ENCODE measurements at places on chromosomes 3 and 15. TPM values are rescaled to one million over a fixed set of nuclear protein-coding genes. Genes with fewer than 3 reads are reported as not detected.

OSTN gene
- total RNA-seq, result not detected

P3H2 gene
- total RNA-seq, result 26.2 TPM

CCDC33 gene
- not detected for total RNA-seq

CCDC54 gene
- not detected for total RNA-seq

ACKR4 gene
- total RNA-seq, result 0.42 TPM

ALPK3 gene
- total RNA-seq, result 21.5 TPM

MYD88 gene
- 38.6 TPM for total RNA-seq

LRRIQ4 gene
- total RNA-seq, result not detected

FAM107A gene
- total RNA-seq, result 35.7 TPM

CHCHD4 gene
- 21.2 TPM for total RNA-seq

GCNT3 gene
- total RNA-seq, result 2.9 TPM

FBXO40 gene
- not detected for total RNA-seq

ITIH3 gene
- 3.2 TPM for total RNA-seq

C15orf62 gene
- not detected for total RNA-seq

GOLGA6A gene
- not detected for total RNA-seq

ATP13A5 gene
- not detected for total RNA-seq

IQCB1 gene
- 12.8 TPM for total RNA-seq

FOXL2 gene
- 0.26 TPM for total RNA-seq

PRTG gene
- total RNA-seq, result 1.9 TPM

GNB4 gene
- 130 TPM for total RNA-seq

FES gene
- total RNA-seq, result 26.1 TPM

ATP10A gene
- total RNA-seq, result 51.9 TPM

TMOD2 gene
- 14.6 TPM for total RNA-seq

HRH1 gene
- total RNA-seq, result 6.2 TPM

CKMT1A gene
- not detected for total RNA-seq

SECISBP2L gene
- 46.4 TPM for total RNA-seq

GDPGP1 gene
- 4.6 TPM for total RNA-seq

HDDC3 gene
- total RNA-seq, result 5.3 TPM

SLC25A20 gene
- 34.6 TPM for total RNA-seq

ISLR2 gene
- total RNA-seq, result 1.2 TPM

CLDN1 gene
- not detected for total RNA-seq

PTPN9 gene
- 31.6 TPM for total RNA-seq

STRA6 gene
- total RNA-seq, result 0.66 TPM

Measured in esophagus muscularis mucosa (tissue), 4 donors.